Fibroblast of skin of left quadriceps (primary cell): ENCODE measurements at places on chromosomes 7 and 10.

DNA sequence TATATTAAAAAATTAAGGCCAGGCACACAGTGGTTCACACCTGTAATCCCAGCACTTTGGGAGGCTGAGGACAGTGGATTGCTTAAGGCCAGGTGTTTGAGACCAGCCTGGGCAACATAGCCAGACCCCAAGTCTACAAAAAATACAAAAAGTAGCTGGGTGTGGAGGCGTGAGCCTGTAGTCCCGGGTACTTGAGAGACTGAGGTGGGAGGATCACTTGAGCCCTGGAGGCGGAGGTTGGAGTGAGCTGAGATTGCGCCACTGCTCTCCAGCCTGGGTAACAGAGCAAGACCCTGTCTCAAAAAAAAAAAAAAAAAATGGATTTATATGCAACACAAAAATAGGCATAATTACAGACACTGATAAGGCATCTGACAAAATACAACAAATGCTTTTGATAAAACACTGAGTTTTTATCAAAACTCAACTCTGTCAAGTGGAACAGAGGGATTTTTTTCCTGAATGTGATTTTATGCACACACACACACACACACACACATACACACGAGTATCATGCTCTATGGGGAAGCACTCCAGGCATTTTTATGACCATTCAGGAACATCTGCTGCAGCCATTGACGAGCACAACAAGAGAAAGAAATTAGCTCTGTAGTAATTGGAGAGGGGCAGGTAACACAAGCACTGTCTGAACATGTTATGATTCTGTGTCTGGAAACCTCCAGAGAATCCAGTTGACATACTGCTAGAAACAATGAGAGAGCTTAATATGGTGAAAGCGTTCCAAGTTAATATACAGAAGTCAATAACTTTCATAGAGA lies 193.1 kb downstream of the WDR37 start:
- DNase-seq: no peak

DNA sequence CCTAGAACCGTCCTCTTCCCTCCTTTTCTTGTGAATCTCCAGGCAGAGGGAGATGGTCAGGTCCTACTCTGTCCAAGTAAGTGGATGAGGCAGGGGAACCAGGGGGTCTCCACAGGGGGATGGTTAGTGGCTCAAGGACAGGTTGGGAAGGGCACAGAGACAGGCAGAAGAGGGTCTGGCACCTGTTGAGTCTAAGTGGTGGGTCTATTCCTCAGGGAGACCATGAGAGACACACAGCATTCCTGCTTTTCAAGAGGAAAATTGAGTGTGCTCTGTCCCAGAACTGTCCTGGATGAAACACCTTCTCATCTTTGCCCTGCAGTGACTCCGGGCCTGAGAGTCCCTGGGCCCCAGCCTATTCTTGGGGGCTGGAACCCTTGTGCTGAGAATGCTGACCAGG lies 184.8 kb upstream of the GALNT17 start:
- no peak for DNase-seq

GRCh38 chr7:108836256-108836655 lies 266.6 kb downstream of the DNAJB9 start:
- DNase-seq: peak; percentile 16

- peak; percentile 61 for DNase-seq
These were observed 340.2 kb downstream of the KCNMA1 start for GRCh38 chr10:77297393-77297739.

DNA sequence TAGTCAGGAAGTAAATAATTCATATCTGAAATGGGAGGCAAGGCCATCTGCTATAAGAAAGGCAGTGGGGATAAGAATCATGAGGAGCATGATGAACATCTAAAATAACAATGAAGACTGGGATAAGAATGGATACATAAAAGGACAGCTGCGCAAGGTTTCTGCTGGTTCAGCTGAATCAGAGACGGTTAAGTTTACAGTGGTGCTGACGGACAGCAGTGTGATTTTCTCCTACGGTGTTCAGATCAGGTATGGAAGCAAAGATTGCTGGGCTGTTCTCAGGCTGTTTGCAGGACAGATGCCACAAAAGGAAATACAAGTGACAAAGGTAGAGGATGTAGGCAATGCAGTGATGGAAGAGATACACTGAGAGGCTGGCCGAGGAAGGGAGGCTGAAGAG lies 8.4 kb downstream of the CYCS start:
- DNase-seq: no peak

GRCh38 chr10:114629824-114630730 lies 28.0 kb downstream of the ABLIM1 start:
- DNase-seq: peak; percentile 32

DNA sequence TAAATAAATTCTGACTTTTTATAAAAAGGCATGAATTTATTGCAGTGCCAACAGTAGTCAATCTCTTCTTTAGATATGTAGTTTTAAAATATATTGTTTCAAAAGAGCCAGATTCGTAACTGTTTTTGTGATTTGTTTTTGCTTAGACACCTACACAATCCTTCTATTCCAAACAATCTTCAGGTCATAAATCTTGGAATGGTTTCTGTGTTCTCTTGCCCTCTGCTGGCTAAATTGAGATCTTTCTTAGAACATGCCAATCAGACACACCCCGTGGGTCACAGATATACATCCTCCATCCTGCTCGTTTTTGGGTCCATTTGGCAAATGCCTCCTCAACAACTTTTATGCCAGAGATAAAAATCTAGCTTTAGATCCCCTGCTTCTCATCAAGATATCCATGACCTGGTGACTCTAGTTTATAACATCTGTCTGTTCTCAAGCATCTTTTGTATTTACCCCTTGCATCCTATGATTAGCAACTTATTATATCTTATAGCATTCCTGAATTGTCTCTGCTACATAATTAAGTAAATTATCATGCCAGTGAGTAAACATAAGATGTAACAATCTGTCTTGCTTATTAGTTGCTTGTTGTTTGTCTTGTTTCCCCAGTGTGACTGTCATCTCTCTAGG lies 35.3 kb upstream of the IFRD1 start:
- DNase-seq: no peak

- DNase-seq: no peak
These were observed 17.3 kb downstream of the GPER1 start for GRCh38 chr7:1105189-1105588.

GRCh38 chr10:123009105-123009820 lies 457 bp downstream of the ACADSB start:
- no peak for DNase-seq

DNA sequence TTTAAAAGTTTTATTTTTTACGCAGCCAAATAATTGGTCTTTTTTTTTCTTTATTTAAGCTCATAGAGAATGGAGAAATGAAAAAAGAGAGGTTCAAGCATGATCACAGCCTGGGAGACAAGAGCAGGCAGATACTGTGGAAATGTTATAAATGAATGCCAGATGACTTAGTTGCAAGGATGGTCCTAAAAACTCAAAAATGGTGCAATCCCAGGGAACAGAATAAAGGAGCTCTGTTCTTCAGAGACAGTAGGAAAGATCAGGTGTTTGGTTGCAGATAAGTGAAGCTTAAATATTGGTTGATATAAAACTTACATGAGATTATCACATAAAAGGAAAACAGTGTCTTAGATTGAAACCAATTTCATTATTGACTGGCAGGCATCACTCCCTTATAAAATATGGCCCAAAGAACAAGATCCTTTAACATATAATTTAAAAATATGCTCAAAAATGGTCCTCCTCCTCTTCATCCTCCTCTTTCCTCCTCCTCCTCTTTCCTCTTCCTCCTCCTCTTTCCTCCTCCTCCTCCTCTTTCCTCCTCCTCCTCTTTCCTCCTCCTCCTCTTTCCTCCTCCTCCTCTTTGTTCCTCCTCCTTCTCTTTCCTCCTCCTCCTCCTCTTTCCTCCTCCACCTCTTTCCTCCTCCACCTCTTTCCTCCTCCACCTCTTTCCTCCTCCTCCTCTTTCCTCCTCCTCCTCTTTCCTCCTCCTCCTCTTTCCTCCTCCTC lies 18.6 kb downstream of the GNAT3 start:
- no peak for DNase-seq

GRCh38 chr7:150580638-150581394 lies 13.6 kb downstream of the GIMAP4 start:
- DNase-seq: no peak

- no peak for DNase-seq
These were observed 530.6 kb downstream of the ANKRD7 start for GRCh38 chr7:118755067-118755625.

DNA sequence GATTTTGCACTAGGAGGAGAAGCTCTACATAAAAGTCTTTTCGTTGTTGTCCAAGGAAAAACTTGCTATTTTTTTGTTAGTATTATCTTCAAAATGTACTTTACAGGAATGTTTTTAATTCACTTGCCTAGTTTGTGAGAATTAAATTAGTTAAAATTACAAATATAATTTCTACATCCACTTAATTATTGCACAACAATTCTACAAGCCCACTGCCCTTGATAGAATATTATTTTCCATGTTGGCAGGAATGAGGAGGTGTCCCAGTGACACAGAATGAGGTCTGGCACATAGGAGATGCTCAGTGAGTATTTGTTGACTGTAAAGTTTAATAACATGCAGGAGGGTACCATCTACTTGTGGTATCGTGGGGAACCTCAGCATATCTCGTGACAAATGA lies 255.4 kb downstream of the SDHAF3 start:
- no peak for DNase-seq
